HFFc6 (cell line): ENCODE measurements at places on chromosomes 11 and 22. TPM values are rescaled to one million over a fixed set of nuclear protein-coding genes. Genes with fewer than 3 reads are reported as not detected.

GRCh38 chr22:37630839-37631435 lies 8.5 kb upstream of the SH3BP1 start:
- no peaks in the 10 kb centered on the region for H3K36me3 ChIP-seq
- H3K4me3 ChIP-seq = no peak overlapping the region
- DNase-seq = no peak
- no peak overlapping the region for H3K27ac ChIP-seq
- peaks cover 4% of the 10 kb centered on the region for H3K27me3 ChIP-seq

GRCh38 chr22:32996276-32996675 lies 61.9 kb downstream of the SYN3 start:
- no peak overlapping the region for H3K27ac ChIP-seq
- no peak for DNase-seq
- peaks cover 38% of the 10 kb centered on the region for H3K27me3 ChIP-seq
- H3K4me1 ChIP-seq = peaks cover 16% of the 10 kb centered on the region
- H3K4me3 ChIP-seq = no peak overlapping the region

DNA sequence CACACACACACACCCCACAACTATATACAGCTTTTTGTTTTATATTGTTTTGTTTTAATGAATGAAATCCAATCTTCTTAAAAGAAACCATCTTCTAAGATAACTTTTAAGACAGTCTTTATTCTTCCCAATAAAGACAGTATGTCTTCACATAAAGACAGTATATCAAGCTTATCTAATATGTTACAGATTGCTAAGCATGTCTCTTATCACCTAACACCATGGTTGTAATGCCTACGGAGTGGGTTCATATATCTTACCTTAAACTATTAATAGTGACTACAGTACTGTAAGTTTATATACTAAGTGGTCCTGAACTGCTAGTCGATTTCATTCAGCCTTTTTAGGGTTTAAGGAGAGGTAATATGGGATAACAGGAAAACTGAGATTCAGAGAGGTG lies 8.5 kb downstream of the RNF141 start:
- peak overlapping the region; percentile 30; the same call in 1 of the 2 replicates for H3K27ac ChIP-seq
- H3K27me3 ChIP-seq = no peaks in the 10 kb centered on the region; the same call in 1 of the 2 replicates
- peaks cover 43% of the 10 kb centered on the region for H3K4me1 ChIP-seq
- H3K36me3 ChIP-seq = peaks cover 9% of the 10 kb centered on the region
- no peak for DNase-seq
- H3K4me3 ChIP-seq = no peak overlapping the region

GRCh38 chr22:39296535-39296934 lies 22.9 kb downstream of the RPL3 start:
- H3K27me3 ChIP-seq = peaks cover 11% of the 10 kb centered on the region
- H3K4me3 ChIP-seq = no peak overlapping the region
- DNase-seq = no peak
- no peaks in the 10 kb centered on the region for H3K36me3 ChIP-seq

GRCh38 chr22:30869667-30870395 lies 98.7 kb downstream of the MORC2 start:
- no peak overlapping the region for H3K27ac ChIP-seq
- peaks cover 36% of the 10 kb centered on the region for H3K27me3 ChIP-seq
- H3K36me3 ChIP-seq = no peaks in the 10 kb centered on the region
- H3K4me1 ChIP-seq = no peaks in the 10 kb centered on the region
- no peak overlapping the region for H3K4me3 ChIP-seq

GRCh38 chr11:62401811-62402210 lies 17.0 kb upstream of the SCGB1A1 start:
- H3K4me1 ChIP-seq = peaks cover 37% of the 10 kb centered on the region
- no peak overlapping the region for H3K27ac ChIP-seq
- no peaks in the 10 kb centered on the region for H3K36me3 ChIP-seq
- DNase-seq = no peak

DNA sequence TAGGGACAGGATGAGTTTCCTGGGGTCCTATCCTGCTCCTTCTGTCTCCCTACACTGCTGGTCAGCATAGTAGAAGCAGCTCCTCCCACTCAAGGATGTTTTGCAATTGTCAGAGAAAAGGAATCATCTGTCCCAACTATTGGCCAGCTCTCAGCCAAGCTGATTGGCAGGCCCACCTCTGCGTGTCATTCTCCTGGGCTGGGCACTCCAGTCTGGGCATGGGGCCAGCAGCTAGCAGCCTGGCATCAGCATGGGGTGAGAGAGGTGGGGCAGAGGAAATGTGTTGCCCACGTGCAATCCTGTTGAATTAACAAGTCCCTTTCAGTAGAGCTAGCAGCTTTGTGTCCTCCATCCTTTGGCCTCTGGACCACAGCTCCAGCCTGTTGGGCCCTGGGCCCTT lies 14.1 kb downstream of the ANKK1 start:
- DNase-seq = peak; percentile 1
- H3K4me3 ChIP-seq = no peak overlapping the region
- no peaks in the 10 kb centered on the region for H3K4me1 ChIP-seq
- H3K27ac ChIP-seq = no peak overlapping the region

Gene POU2AF2
- not detected in 3 replicates for total RNA-seq

- DNase-seq = peak; percentile 46
- peak overlapping the region; percentile 96 for H3K27ac ChIP-seq
- peaks cover 2% of the 10 kb centered on the region; the same call in 1 of the 2 replicates for H3K27me3 ChIP-seq
- H3K4me1 ChIP-seq = peaks cover 62% of the 10 kb centered on the region
- H3K4me3 ChIP-seq = peak overlapping the region; percentile 85
- peaks cover 26% of the 10 kb centered on the region for H3K36me3 ChIP-seq
Measured at GRCh38 chr22:40182231-40182835, 4.6 kb downstream of the TNRC6B start.

DNA sequence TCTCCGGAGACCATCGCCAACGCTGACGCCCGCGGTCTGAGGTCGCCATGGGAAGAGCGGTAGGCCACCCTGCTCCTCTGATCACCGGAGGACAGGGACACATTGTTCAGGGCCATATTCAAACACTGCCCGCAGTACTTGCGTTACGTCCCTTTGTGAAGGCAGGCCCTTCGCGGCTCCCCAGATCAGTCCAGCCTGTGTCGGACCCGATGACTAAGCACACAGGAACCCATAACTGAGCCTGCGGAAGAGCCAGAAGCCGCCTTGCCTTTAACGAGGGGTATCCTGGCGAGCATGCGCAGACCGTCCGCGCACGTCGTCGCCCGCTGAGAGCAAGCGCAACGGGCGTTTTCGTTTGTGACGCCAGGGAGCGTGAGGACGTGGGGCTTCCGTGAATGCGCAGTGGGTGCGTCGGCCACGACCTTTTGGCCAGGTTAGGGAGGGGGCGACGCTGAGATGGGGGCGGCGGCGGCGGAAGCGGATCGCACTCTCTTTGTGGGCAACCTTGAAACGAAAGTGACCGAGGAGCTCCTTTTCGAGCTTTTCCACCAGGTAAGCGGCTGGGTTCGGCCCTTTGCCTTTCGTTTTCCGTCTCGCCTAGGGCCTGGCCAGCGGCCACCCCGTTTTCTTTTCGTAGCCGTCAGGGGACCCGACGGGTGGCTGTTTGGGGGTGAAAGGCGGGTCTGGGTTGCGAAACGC lies at the start of the genes C11orf71 and RBM7:
Gene C11orf71 (minus strand): TSS at position 296 of the 699 bp plus-strand sequence. CDS start 180 bp downstream, at position 116.
Gene RBM7 (plus strand): TSS at position 451 of the 699 bp plus-strand sequence. CDS start 6 bp downstream, at position 457.
- H3K4me3 ChIP-seq = peak within 1 kb of the TSS; percentile 98
- H3K27ac ChIP-seq = peak within 1 kb of the TSS; percentile 100
- H3K36me3 ChIP-seq = peaks cover 55% of the 10 kb centered on the region
- DNase-seq = peak; percentile 99
- H3K4me1 ChIP-seq = peaks cover 77% of the 10 kb centered on the region

GRCh38 chr22:35368386-35368785 lies 12.5 kb upstream of the HMOX1 start:
- H3K4me3 ChIP-seq = no peak overlapping the region
- H3K27me3 ChIP-seq = 0 out of 2 replicates have a peak, but pooled peaks cover 4% of the 10 kb centered on the region
- H3K4me1 ChIP-seq = peaks cover 46% of the 10 kb centered on the region
- no peak overlapping the region for H3K27ac ChIP-seq
- DNase-seq = no peak
- H3K36me3 ChIP-seq = no peaks in the 10 kb centered on the region

DNA sequence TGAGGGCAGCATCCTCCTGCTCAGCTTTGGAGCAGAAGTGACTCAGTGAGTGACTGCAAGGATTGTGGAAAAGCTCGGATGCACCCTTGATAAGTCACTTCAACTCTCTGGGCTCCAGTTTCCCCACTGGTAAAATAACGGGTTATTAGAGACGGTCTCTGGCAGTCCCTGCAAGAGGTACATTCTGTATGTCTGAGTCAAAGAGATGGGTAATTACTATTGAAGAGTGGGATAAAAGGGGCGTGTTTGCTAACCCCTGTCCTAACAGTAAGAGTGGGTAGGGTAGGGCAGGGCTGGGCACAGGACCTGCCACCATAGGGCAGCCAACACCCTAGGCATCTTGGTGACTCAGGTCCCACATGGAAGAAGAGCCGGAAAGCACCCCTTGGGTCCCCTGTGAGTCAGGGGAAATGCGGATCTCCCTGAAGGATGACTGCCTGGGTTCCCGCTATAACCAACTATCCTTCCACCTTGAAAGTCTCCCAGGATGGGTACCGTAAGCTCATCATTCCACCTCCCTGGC lies 7.3 kb upstream of the AHNAK start:
- peak overlapping the region; percentile 86 for H3K4me3 ChIP-seq
- H3K36me3 ChIP-seq = peaks cover 7% of the 10 kb centered on the region
- peaks cover 64% of the 10 kb centered on the region for H3K4me1 ChIP-seq

- H3K4me1 ChIP-seq = peaks cover 27% of the 10 kb centered on the region
- H3K27me3 ChIP-seq = no peaks in the 10 kb centered on the region; the same call in none of the 2 replicates
- H3K4me3 ChIP-seq = no peak overlapping the region
- H3K27ac ChIP-seq = peak overlapping the region; percentile 57
- peak; percentile 14 for DNase-seq
- peaks cover 14% of the 10 kb centered on the region for H3K36me3 ChIP-seq
Measured at GRCh38 chr22:37930270-37930951, 23.0 kb downstream of the C22orf23 start.

DNA sequence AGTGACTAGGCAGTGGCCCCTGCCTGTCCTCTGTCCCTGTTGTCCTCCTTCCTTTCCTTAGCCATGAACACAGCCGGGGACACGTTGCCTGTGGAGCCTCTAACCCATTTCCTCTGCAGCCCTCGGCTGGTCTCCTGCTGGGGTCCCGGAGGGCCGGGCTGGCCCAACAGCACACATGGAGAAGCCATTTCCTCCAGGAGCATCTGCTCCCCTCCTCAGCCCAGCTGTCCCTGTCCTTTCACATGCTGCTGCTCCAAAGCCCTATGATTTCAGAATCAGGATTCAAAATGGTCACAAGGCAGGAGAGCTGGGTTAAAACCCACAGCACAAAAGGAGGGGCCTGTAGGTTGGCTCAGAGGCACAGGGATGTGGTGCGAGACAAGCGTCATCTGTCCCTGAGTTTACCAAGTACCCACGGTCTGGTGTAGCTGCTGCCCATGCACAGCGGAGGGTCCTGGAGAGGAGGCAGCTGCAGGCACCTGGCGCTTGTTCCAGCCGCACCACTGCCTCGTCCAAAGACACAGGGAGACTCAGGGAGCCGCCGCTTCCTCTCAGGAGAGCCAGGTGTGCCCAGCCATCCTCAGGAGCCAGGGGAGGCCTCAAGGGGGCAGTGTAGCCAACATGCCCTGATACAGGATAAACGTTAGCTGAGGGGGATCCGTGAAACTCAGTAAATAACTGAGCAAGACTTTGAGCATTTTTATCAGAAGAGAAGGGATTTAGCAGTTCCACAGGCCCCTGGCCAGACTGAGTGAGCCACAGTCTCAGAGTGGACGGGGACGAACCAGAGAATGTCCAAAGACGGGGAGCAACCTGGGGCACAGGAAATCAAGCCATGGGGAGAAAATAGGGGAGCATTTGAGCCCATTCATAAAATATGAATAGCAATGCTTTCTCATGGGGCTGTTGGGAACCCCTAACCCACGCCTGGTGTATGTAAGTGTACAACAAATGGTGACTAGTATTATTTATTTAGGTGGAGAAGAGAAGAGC lies 3.9 kb upstream of the VSIG10L2 start:
- no peaks in the 10 kb centered on the region for H3K36me3 ChIP-seq
- peaks cover 26% of the 10 kb centered on the region for H3K27me3 ChIP-seq
- no peak for DNase-seq
- no peak overlapping the region for H3K4me3 ChIP-seq
- H3K4me1 ChIP-seq = 0 out of 2 replicates have a peak, but pooled peaks cover 5% of the 10 kb centered on the region
- H3K27ac ChIP-seq = no peak overlapping the region

Gene SLC43A3
- 1.6 and 15.6 TPM in 2 replicates for total RNA-seq

Gene SPI1
- not detected in 3 replicates for total RNA-seq

- H3K36me3 ChIP-seq = no peaks in the 10 kb centered on the region
- H3K4me1 ChIP-seq = no peaks in the 10 kb centered on the region
- peaks cover 40% of the 10 kb centered on the region for H3K27me3 ChIP-seq
- no peak for DNase-seq
- H3K4me3 ChIP-seq = no peak overlapping the region
Measured at GRCh38 chr22:44588348-44588747, 90.3 kb upstream of the RTL6 start.

DNA sequence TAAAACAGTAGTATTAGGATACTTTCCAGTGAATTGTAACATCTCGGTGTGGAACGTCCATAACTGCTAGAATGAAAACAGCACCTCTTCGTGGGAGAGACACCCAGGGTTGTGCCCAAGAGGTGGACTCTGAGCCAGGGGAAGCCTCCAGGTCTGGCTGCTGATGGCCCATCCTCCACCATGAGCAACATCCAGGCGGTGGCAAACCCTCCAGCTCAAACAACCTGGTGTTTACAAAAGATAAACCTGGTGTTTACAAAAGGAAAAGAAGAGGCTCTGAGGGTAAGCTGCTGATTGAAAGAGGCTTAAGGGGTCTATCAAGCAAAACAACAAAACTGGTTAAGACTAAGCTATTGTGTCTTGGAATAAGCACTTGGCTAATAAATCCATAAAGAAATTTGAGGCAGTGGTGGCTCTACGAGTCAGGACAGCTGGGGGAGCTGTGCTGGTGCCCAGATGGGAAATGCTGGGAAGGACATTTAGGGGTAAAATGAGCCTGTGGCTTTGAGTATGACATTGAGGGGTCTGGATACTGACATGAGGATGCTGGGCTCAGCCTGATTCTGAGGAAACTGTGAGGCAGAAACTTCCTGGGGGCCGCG lies 909.0 kb downstream of the BRD1 start:
- no peaks in the 10 kb centered on the region; the same call in 1 of the 2 replicates for H3K27me3 ChIP-seq
- H3K4me3 ChIP-seq = no peak overlapping the region
- H3K27ac ChIP-seq = no peak overlapping the region

Gene ME3
- 3.9 to 7.0 TPM (median 5.0 TPM) in 3 replicates for total RNA-seq

GRCh38 chr11:69644071-69644961 lies 3.4 kb downstream of the CCND1 start:
- H3K27me3 ChIP-seq = peaks cover 65% of the 10 kb centered on the region
- H3K36me3 ChIP-seq = peaks cover 47% of the 10 kb centered on the region
- peak overlapping the region; percentile 94 for H3K27ac ChIP-seq
- peaks cover 45% of the 10 kb centered on the region for H3K4me1 ChIP-seq
- peak; percentile 94 for DNase-seq

Gene BARX2
- not detected in 3 replicates for total RNA-seq

Gene SCGB1A1
- not detected in 2 replicates for total RNA-seq

DNA sequence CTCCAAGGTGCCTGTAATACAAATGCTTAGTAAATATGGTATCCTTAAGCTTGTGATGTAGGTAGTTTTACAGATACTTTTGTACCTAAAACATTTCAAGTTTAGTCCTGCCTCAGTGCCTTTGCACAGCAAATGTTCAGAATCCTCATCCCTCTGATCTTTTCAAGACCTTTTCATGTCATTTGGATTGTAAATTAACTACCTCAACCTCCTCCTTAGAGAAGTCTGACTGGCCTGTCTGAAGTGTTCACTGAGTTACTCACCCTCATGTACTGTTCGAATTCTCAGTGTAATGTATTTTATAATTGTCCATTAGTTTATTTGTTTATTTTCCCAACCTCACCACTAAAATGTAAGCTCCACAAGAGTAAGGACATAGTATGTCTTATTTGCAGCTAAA lies 147.5 kb downstream of the ELP4 start:
- no peak for DNase-seq
- no peaks in the 10 kb centered on the region for H3K27me3 ChIP-seq
- H3K4me3 ChIP-seq = no peak overlapping the region
- peak overlapping the region; percentile 48 for H3K27ac ChIP-seq
- H3K4me1 ChIP-seq = peaks cover 26% of the 10 kb centered on the region
- H3K36me3 ChIP-seq = no peaks in the 10 kb centered on the region
